ENCODE measurements at places on chromosomes 7 and 10.

DNA sequence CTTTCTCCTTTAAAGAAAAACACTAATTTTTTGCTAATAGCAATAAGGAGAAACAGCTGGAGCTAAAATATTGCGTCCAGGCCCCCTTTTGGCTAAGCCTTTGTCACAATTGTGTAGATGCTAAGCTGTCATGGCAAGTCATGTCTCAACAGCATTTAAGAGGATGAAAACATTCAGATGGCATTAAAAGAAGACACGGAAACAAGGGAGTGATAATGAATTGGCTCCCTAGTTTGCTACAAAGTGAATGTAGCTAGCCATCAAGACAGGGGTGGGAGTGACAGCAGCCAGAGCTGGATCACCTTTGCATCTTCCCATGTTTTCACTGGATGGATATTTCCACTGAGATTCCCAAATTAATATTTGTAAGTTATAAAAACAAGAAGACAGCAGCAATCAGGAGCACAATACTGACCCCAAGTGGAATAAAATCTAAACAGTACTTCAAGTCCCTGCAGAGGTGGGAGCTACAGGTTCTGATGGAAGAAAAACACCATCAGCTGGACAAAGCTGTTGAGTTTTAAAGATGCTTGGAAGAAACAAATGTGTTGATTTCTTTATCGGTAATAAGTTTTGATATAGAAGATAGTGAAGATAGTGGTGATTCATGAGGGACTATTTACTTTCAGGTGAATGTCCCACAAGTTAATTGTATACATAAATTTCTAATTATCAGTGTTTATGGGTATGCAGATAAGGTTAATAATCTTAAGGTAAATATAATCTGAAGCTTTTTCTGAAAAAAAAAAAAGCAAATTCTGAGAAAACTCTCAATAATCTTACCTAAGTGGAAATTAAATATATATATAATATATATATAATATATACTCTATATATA lies 129.4 kb downstream of the SLC16A9 start:
- DNase-seq, result no peak

GRCh38 chr7:41900532-41900931 lies 197.6 kb upstream of the INHBA start:
- DNase-seq, result no peak

DNA sequence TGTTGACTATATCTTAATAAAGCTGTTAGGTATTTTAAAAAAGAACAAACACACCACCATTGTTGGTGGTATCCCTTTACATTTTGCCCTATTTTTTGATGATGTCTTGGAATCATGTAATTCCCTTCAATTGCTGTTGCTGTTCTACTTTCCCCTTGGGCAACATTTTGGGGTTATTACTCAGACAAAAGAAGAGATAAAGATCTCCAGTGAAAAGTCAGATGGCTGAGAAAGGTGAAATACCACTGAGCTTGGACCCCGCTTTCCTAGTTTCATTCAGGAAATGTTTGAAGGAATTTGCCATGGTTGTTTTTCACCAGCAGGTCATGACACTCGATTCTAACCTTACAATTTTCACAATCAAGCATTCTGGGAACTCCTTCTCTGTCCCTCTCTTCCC lies 84.6 kb downstream of the MACC1 start:
- DNase-seq, result no peak

DNA sequence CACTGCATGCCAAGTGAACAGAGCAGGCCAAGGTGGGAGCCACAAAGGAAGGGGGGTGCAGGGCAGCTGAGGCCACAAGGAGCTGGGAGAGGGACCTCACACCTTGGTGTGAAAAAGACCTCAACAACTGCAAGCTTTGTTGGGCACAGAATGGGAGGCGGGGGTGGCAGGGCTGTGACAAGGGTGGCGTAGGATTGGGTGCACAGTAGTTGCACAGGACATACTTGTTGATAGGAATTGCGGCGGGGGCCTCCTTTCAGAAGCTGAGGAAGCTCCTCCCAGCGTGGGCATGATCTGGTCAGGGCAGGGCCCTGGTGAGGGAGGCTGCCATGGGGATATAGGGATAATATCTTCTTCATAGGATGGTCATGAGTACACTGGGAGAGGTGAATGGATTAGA lies 25.8 kb downstream of the POLL start:
- DNase-seq, result peak; percentile 54

GRCh38 chr10:73818402-73818801 lies 7.0 kb upstream of the NDST2 start:
- no peak for DNase-seq

DNA sequence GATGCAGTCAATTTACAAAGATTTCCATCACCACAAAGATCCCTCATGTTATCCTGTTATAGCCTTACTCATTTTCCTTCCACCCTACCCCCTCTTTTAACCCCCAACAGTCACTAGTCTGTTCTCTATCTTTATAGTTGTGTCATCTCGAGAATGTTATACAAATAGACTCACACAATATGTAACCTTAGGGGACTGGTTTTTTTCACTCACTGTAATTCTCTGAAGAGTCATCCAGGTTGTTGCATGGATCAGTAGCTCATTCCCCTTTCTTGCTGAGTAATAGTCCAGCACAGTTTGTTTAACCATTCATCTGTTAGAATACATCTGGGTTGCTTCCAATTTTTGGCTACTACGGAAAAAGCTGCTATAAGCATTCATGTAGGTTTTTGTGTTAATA lies 121.1 kb upstream of the PDE1C start:
- DNase-seq, result no peak

GRCh38 chr10:97089209-97089870 lies 96.4 kb downstream of the SLIT1 start:
- DNase-seq, result no peak

DNA sequence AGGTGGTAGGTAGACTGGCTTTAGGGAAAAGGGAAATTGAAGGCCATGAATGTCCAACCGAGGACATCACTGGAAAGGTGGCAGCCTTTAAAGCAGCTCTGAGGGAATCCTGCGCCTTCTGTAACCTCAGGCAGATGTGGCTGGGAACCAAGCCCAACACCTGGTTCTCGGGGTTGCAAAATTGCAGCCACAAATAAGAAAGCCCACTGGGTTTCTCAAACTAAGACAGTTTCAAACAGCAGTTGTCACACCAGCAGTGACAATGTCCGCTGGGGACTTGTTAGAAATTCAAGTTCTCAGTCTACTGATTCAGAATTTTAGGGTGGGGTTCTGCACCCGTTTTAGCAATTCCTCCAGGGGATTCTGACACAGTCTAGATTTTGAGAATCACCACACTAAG lies 42.7 kb upstream of the STEAP1B start:
- DNase-seq, result no peak

DNA sequence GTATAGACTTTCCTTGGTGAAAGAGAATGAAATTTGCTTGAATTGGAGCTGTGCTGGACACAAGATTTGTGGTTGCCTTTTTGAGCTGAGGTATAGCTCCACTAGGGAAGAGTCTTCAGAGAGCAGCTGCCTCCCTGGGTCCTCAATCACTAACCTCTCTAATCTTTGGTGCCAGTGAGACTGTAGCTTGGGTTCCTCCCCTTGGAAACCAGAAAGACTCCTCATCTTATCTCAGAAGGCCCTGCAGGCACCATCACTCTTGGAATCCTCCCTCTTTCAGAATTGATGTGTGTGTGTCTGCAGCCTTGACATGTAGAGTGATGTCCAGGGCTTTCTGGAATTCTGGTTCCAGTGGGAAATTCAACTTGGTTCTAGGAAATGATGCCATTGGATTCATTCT lies 426.5 kb downstream of the RPS24 start:
- no peak for DNase-seq

GRCh38 chr7:1931951-1932270 lies 261.8 kb downstream of the ELFN1 start:
- DNase-seq, result no peak

DNA sequence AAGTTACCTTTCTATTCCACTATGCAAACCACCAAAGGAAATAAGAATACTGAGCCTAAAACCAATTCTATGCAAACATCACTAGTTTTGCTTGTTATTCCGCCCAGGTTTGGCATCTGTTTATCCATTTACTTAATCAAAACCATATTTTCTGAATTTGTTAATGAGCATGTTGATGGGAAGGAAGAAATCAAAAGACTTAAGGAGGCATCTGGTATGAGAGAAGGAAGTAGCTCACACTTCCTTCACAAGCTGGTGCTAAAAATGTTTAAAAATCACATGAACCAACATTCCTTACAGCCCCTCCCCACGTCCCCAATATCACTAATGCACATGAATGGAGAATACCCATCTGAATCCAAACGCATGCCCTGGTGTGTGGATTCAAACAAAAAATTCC lies 52.0 kb upstream of the PRKAR2B start:
- no peak for DNase-seq

GRCh38 chr10:125812128-125812750 lies 10.8 kb downstream of the UROS start:
- no peak for DNase-seq

- DNase-seq, result no peak
These were observed 179.6 kb downstream of the ADK start for GRCh38 chr10:74330646-74331045.

GRCh38 chr10:36489611-36490228 lies 635.7 kb upstream of the ANKRD30A start:
- no peak for DNase-seq

DNA sequence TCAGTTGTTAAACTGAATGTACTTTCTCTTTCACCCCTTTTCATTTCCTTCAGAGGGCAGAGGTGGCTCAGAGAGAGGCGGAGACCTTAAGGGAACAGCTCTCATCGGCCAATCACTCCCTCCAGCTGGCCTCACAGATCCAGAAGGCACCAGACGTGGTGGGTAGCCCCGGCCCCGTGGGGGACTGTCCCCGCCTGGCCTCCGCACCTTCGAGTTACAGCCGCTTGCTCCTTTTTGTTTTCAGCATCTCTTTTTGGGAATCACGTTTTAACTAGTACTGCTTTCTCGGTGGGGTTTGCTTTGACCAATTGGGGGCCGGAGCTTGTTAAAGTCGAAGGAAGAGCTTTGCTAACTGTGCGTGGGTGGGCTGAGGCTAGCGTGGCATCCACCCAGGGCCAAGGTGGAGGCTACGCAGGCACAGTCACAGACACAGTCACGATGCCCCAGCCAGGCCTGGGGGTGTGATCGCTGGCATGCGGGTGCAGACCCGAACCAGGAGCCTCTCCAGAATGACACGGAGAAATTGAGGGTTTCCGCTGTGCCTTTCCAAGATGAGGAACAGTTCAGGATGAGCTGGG lies 116.2 kb upstream of the SH2B2 start:
- no peak for DNase-seq

DNA sequence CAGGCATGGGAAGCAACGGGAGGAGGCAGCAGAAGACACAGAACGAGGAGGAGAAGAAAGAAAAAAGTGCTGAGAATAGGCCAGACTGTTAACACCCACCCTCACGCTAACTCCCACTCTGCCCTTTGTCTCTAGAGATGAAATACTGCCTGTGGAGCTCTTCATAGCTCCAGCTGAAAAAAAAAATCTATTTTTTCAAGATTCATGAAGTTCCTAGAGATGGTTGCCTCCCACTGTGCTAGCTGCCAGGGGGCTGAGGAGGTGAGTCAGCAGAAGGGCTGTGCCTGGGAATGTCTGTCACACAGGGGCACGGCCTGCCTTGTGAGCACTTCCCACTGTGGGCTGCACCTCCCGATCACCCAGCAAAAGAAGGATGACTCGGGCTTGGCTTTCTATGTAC lies 144.5 kb downstream of the RNF216 start:
- no peak for DNase-seq

Measured in natural killer cell treated with Interleukin-12 subunit alpha and Interleukin-12 subunit beta and Interleukin-15 and Interleukin-18, amount 100 ng/mL, for 72 hours (primary cell).